NCI-H2081 (cell line): ENCODE measurements at places on chromosomes 7 and 10.

DNA sequence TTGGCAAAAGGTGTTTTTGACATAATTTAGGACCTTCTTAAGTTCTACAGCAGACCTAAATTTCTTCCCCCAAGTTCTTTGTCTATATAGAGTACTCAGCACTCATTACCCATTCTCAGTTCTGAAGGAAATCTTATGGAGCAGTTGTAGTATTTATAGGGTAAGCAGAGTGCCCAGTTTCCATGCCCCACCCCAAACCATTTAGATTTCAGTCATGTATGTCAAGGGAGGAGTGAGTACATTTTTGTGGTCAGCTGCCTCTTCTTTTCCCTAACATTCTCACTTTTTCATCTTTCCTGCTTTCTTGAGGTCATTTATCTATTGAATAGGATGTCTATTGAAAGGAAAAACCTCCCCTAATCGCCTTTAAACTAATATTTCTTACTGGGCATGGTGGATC, 83.3 kb downstream of the KAT6B start:
- DNase-seq, result no peak

DNA sequence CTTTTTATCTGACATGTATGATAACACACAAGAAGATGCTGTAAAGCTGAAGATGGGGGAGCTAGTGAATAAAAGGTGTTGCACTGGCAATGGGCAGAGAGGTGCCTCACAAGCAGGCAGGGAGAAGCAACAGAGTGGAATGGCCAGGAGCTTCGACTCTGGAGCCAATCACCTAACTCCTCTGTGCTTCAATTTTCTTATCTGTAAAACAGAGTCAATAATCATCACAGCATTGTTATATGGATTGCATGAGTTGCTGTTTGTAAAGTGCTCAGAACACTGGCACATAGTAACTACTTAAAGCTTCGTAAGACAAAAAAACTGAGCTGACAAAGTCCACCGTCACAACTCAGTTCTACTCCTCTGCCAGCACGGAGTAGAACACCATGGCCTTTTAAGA, 254.2 kb upstream of the POM121L12 start:
- DNase-seq, result no peak

- DNase-seq, result no peak
Measured at GRCh38 chr10:77205135-77205534, 432.5 kb downstream of the KCNMA1 start.

GRCh38 chr10:79090134-79090803, 21.5 kb downstream of the ZMIZ1 start:
- DNase-seq, result peak; percentile 15

DNA sequence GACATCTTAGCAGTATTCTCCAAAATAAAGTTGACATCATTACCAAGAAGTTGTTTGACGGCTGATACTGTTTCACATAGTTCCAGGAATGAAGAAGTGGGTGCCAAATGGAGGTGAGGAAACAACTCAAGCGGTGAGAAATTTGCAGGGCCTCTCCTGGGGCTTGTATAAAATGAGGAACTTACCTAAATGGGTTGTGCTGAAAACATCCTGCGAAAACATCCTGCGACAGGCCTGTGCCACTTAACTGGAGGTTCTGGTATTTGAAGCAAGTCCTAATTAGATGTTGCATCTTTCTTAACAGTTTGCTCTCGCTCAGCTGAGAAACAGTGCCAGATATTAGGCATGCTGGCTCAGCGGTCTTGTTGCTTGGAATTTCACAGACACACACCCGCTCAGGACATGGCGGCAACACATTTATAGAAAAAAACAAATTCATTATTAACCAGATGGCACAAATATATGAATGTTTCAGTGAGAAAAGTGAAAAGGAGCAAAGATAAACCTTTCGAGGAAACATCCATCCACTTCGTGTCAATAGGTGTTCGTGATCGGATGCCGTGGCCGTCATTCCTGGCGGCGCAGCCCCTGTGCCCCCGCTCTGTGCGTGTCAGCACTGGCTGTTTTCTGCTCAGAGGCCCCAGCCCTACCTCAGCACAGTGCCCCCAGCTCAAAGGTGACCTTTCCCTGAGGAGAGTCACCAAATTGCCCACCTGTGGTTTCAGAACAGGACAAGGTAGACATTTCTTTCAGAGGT, 48.1 kb downstream of the CDC123 start:
- no peak for DNase-seq
